Foreskin keratinocyte (primary cell): ENCODE measurements at places on chromosomes 6 and 20.
A peak's percentile ranks its signal among the peaks of the same experiment; 100 is the strongest.

DNA sequence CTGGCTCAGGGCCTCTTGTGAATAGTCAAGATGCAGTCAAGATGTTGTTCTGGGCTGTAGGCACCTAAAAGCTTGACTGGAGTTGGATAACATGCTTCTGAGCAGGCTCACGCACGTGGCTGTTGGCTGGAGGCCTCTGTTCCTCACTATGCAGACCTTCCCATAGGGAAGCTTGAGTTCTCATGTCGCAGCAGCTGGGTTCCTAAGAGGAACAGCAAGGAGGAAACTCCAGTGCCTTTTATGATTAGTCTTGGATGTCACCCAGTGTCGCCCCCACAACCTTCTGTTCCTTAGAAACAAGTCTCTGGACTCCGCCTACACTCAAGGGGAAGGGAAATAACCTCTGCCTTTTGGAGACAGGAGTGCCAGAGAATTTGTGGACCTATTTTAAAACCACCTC, 210.7 kb downstream of the BCAS1 start:
- DNase-seq: no peak

DNA sequence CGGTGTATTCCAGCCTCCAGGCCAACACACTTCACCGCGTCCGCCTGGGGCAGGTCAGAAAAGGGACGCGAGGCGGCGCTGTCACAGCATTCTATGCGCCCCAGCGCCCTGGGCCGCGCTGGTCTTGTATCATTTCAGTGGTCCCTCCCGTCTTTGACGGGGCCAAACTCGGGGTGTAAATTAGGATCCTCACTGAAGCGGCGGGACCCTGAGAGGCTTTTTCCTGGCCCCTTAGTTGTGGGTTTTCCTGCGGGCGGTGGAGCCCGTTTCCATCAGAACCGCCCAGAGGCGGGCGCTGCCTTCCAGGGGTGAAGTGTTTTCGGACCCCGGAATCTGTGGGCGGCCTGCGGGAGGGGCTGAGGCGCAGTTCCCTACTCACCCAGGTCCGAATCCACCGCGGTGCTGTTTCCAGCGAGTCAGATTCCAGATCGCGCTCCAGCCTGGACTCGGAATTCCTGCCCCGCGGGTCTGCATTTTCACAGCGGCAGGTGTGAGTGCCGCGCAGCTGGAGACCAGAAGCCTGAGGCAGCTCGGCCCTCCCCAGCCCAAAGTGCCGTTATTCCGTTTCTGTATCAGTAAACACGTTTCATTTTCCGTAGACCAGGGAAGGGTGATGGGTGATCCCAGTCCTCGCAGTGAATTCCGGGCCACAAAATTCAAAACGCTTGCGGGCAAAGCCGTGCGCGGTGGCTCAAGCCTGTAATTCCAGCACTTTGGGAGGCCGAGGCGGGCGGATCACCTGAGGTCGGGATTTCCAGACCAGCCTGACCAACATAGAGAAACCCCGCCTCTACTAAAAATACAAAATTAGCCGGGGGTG, 3.9 kb upstream of the MICB start:
- peak; percentile 62 for DNase-seq

- no peak for DNase-seq
These were observed 77.9 kb upstream of the TFAP2D start for GRCh38 chr6:50635429-50635828.

DNA sequence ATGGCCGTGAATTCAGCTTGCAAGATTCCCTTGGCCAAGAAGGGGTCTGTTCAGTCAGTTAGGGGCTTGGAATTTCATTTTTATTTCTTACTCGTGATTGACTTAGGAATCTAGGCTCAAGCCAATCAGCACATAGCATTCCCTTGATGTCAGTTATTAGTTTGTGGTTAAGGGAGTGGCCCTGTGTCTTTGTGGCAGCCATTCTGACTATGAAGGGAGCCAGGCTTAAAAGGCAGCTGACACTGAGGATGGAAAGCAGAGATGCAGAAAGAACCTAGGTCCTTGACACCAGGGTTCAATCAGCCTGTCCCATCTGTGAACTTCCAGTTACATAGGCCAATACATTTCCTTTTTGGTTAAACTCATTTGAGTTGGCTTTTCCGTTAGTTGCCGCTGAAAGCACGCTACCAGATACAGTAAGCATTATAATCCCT, 48.1 kb downstream of the MCUR1 start:
- peak; percentile 68 for DNase-seq

DNA sequence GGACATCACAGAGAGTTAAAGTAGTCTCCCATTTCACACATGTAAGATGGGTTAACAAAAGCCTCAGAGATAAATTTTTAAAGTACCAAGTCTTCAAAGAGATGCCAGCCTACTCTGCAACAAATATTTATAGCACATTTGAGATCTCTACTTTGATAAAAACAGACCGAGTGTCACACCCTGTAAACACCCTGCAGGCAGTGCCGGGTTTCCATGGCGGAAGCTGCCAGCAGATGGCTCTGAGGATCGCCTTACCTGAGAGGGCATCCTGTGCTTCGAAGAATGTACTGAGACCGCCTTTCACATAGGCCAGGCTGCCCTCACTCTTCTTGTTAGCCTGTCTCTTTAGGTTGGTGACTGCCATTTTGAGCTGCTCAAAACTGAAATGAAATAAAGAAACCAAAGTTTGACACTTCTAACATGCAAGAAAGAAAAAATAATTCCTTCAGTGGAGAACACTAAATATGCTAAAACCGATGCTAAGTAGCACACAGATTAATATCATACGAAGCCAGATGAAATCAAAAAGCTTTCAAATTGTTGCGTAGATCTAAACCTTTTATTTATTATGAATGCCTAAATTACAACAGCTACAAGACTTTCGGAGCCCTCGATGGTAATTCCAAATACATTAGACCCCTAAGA, 39.3 kb downstream of the HUS1B start:
- DNase-seq: peak; percentile 47

- DNase-seq: peak; percentile 33
These were observed 3.1 kb downstream of the PXDC1 start for GRCh38 chr6:3748208-3749066.

GRCh38 chr6:70338775-70339174, 35.9 kb upstream of the COL9A1 start:
- DNase-seq: no peak

DNA sequence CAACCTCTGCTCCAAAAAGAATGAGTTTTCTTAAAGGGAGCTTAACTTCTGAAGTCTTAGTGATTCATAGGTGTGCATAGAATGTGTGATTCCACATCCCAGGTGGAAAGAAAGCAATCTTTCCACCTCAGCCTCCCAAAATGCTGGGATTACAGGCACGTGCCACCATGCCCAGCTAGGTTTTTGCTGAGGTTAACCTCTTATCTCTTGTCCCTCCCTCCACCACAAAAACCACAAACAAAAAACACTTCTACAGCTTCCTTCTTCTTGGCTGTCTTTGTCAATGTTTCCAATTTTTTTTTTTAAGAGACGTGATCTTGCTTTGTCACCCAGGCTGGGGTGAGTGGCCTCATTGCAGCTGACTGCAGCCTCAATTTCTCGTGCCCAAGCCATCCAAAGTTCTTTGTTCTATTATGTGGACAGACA, 8.1 kb upstream of the CSE1L start:
- no peak for DNase-seq

GRCh38 chr6:3800850-3801591, 48.2 kb upstream of the FAM50B start:
- no peak for DNase-seq

DNA sequence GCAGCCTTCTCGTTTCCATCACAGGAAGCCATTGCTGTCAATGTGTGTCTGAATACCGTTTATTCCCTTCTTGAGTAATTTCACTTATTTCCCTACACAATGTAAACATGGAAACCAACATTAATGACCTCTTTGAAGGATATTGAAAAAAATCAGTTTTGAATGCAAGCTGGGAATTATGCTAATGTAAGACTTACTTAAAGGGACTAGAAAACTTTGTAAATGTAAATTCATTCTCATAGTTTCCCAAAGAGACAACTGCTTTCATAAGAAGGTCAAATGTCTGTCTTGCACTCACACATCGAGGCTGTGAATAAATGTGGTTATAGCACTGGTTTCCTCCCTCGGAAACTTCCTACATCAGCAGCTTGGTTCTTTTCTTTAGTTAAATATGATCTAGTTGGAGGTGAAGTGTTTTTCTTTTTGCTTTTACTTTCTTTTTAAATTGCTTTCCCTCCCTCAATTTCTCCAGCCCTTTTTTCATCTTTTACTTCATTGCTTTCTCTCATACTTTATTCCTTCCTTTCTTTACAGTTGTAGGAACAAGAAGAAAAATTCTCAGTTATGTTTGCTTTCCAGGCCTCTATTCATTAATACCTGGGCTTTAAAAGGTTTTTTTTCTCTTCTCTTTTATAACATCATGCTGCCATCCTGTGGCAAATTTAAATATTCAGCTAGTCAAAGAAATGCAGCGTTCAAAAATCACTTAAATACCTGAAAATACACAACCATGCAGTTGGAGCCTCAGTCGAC, 108.3 kb downstream of the TNFAIP3 start:
- no peak for DNase-seq

- DNase-seq: peak; percentile 54
These were observed 132.3 kb downstream of the ISM1 start for GRCh38 chr20:13353261-13353945.

GRCh38 chr6:34970957-34971356, 81.9 kb downstream of the ANKS1A start:
- DNase-seq: no peak

- no peak for DNase-seq
These were observed 26.8 kb downstream of the SERPINB6 start for GRCh38 chr6:2944405-2945152.

DNA sequence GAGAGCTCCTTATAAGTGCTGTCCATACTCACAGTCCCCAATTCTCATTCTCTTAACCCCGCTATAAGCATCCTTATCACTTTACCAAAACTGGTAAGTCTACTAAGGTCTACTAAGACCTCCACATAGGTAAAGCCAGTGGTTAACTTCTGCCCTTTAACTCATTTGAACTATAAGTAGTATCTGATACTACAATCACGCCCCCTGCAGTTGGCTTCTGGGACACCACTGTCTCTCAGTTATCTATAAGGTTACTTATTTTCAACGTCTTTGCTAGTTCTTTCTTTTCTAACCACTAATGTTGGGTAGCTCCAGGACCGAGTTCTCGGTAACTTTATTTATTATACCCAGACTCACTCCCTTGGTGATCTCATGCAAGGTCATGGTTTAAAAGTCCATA, 142.6 kb downstream of the ARHGAP18 start:
- peak; percentile 30 for DNase-seq

- DNase-seq: no peak
These were observed 422.5 kb upstream of the RGS17 start for GRCh38 chr6:153553627-153554026.

DNA sequence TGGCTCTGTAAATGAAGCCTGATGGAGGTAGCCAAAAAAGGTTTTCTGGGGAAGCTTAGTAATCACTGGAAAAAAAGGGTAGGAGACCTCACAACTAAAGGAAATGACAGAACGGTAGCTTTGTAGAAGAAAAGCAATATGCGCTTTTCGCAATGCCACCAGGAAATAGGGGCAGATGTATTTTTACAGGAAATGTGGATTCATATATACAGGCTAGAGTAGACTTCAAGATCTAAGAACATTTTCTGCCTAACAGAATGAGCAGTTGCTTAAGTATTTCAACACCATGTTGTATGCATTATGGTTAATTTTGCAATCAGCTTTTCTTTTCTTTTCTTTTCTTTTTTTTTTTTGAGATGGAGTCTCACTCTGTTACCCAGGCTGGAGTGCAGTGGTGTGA, 219.6 kb downstream of the CD83 start:
- no peak for DNase-seq

DNA sequence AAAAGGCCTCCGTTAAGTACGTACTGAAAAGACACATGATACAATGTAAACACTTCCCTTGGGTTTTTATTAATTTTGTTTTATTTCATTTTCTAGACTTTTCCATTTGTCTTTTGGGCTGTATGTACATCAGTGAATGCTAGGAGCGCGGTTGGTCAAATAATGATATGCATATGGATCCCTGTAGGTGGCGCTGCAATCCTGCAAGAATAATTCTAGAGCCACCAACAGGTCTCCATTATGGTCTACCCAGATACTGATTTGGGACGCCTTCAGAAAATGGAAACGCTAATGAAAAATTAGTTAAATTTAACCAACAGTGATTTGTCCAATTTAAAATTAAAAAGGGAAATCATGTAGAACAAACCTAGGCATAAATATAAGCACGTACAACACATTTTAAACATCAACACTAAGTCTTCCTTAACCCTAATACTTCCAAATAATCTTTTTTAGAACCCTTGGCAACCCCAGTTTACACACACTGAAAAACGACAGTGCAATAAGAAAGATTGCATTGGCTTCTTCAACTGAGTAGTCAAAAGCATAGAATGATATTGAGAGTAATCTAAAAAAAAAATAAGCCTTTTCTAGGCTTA, 433.5 kb downstream of the RFPL4B start:
- DNase-seq: peak; percentile 20

- DNase-seq: no peak
These were observed 55.1 kb downstream of the IL20RA start for GRCh38 chr6:136989571-136990241.

- DNase-seq: no peak
These were observed 5.0 kb downstream of the FAM184A start for GRCh38 chr6:119073307-119074051.

DNA sequence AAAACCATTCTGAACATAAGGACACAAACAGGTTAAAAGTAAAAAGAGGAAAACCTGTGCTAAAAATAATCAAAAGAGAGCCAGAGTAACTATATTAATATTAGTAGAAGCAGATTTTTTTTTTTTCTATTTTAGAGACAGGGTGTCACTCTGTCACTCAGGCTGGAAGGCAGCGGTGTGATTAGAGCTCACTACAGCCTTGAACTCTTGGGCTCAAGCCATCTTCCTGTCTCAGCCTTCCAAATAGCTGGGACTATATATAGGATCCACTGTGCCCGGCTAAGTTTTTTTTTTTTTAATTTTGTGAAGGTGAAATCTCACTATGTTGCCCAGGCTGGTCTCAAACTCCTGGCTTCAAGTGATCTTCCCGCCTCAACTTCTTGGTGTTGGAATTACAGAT, 33.4 kb upstream of the PLN start:
- DNase-seq: no peak

- no peak for DNase-seq
These were observed 15.8 kb downstream of the GJA1 start for GRCh38 chr6:121451250-121451649.

GRCh38 chr6:40128127-40128526, 193.9 kb upstream of the MOCS1 start:
- DNase-seq: no peak

GRCh38 chr20:61973515-61974356, 91.9 kb downstream of the TAF4 start:
- DNase-seq: no peak

DNA sequence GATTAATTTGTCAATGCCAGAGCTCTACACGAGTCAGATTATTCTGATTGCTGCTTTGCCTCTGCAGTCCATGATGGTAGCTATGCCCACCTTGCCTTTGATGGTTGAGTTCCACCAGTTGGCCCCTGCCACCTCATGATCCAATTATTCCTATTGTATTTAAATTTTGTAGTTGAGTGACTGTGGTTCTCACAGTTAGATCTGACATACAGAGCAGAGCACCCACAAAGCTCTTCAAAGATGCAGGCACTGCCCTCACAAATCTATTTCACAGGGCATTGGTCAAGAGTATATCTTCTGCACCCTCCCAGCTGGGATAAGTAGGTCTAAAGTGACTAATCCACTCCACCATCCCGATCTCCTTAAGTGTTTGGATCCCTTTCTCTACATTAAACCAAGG, 318.8 kb downstream of the EYA4 start:
- no peak for DNase-seq

GRCh38 chr6:28887796-28888496, 35.8 kb downstream of the TRIM27 start:
- no peak for DNase-seq

GRCh38 chr20:63180569-63181185, 35.3 kb downstream of the YTHDF1 start:
- no peak for DNase-seq
